Activated naive CD4-positive, alpha-beta T cell treated with Interleukin-2 at 50 U/mL for 16 hours (primary cell): ENCODE measurements at places on chromosomes 1 and 21.

DNA sequence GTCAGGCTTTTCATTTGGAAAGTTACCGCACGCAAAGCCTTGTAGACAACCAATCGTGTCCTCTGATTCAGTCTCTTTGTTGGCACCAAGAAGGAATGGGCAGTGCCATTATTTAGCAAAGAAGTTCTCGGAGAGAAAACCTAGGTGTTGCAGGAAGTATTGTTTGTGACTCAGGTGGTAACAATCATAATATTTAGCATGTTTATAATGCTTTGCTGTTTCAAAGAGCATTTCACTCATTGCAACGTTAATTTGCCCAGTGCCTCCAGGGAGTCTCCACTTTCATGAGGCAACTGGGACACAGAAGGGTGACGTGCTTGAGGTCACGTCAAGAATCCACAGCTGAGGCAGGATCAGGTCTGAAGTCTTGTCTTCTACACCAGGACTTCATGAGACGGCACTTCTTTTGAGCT, 31.4 kb downstream of the STPG1 start:
- DNase-seq: no peak

DNA sequence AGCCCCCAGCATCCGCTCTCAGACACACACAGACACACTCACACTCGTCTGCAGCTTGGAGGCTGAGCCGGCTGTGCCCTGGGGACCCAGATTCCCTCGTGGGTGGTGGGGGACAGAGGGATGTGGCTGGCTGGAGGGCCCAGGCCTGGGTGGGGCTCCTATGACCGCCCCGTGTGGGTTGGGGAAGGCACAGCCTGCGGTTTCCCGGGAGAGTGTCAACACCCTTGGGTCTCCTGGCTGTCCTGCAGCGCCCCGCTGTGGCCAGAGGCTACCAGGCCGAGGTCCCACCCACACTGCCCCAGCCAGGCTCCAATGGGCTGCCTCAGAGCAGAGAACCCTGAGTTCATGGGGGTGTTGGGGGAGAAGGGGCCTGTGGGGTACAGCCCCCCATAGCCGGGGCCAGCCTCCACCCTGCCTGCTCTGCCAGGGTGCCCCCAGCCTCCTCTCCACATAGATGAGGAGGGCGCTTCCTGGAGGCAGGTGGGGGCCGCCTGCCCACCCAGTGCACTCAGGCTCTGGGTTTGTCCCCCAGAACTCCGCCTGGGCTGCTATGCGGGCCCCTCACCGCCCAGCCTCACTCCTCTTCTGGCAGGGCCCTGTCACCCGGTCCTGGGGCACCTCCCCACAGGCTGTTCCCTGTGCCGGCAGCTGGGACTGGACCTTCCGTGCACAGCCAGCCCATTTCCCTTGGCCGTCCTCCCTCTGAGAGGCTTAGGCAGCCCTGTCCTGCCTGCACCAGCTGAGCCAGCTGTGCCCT, at the start of gene TTC34:
Gene TTC34 (minus strand): TSS at position 159 of the 757 bp plus-strand sequence. CDS start 866 bp downstream, outside the sequence.
- peak; percentile 40 for DNase-seq

DNA sequence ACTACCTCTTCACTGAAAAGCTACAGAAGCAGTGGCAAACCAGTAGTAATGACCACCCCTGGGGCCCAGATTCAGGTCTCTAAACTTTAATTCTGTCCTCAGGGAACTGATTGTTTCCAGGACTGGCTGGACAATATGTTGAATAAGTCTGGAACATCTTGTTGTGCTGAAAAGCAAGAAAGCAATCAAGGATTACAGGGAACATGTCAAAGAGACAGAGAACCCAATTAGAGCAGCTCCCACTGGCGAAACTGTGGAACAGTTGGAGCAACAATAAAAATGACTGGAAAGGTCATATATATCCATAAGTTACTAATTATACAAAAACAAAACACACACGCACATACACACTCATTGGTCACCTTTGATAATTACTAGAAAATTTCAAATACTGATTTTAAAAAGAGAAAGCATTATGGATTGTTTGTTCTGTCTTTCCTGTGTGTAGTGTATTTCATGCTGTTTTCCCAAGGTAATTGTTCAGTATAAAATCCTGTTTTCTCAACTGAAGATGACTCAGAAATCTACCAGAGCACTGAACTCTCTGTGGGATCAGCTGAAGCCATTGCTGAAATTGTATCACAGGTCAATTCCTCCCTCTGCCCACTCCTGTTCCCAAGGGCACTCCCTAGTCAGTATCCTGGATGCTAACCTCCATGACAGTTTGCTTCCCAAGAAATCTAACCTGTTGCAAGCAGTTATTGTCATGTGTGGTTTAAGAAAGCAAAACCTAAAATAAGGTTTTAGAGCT, 83.6 kb upstream of the RGS1 start:
- DNase-seq: no peak

DNA sequence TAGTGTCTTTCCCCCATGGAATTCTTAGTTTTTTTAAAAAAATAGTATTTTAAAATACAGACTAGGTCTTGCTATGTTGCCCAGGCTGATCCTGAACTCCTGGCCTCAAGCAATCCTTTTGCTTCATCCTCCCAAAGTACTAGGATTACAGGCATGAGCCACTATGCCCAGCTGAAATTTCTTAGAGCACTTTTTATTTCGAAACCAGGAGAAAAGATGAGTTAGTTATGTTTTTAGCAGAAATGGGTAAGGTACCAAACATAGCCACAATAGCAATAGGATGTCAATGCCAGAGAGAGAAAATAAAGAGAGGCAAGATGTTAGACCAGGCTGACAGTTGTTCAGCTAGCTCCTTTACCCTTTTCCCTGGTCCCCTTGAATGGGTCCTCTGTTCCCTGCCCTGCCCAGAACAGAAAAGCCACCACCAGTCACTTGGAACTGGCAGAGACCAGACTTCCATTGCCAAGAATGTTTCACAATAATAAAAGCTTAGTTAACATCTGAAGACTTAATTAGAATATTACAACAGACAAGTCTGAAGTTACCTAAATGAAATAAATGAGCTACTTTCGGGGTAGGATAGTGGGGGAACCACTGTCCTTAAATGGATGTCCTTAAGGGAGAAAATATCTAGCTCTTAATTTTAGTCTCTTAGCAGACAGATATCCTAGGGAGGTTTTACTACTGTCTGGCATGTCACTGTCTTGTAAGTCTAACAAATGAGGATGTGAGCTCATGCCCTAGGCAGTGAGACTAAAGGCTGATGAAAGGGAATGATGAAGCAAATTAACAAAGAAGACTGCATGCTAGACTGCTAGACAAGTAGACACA, 54.3 kb downstream of the ABL2 start:
- no peak for DNase-seq

GRCh38 chr1:59737638-59738037, 77.1 kb upstream of the HOOK1 start:
- DNase-seq: no peak

DNA sequence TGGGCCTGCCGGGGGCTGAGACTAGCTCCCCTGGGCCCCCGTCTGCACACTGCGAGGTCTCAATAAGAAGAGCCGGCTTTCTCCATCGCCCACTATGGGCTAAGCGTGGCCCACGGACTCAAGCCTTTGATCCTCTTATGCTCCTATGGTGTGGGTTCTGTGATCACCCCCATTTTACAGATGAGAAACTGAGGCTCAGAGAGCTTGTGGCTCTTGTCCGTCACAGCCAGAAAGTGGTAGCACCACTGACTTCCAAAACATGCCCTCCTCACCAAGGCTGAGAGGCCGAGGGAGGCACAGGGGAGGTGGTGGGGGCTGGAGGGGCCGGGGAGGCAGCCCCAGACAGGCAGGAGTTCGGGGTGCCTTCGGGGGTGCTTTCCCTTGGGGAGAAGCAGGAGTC, 39.0 kb upstream of the CASZ1 start:
- DNase-seq: no peak

- peak; percentile 88 for DNase-seq
These were observed 575 bp downstream of the PCNT start for GRCh38 chr21:46324390-46325072.

DNA sequence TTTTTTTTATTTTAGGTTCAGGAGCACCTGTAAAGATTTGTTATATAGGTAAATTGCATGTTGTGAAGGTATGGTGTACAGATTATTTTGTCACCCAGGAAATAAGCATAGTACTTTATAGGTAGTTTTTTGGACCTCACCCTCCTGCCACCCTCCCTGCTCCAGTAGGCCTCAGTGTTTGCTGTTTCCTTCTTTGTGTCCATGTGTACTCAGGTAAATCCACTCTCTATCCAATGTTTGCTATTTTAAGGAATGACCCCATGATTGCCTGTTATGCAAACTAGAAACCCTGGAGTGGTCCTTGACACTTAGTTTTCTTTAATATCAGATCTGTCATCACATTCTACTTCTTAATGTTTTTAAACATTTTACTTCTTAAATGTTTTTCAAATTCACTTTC, 33.9 kb downstream of the LHX9 start:
- DNase-seq: no peak

DNA sequence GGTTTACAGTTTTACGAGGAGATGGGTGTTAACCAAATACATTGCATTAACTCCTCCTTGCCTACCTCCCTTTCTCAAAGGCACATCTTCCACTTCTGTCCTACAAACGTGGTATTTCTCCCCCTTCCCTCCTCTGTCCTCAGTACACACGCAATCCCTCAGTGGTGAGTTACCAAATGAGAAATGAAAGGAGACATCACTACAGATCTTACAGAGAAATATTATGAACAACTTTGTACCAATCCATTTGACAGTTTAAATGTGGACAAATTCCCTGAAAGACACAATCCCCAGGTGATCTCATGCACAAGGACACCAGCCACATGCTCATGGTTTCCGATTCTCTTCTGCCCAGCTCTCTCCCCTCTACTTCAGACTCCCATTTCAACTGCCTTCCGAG, 6.4 kb downstream of the LACTBL1 start:
- no peak for DNase-seq

- no peak for DNase-seq
These were observed 3.4 kb downstream of the SPATC1L start for GRCh38 chr21:46180778-46181391.

- DNase-seq: no peak
These were observed 465.2 kb downstream of the AJAP1 start for GRCh38 chr1:5119366-5120234.

DNA sequence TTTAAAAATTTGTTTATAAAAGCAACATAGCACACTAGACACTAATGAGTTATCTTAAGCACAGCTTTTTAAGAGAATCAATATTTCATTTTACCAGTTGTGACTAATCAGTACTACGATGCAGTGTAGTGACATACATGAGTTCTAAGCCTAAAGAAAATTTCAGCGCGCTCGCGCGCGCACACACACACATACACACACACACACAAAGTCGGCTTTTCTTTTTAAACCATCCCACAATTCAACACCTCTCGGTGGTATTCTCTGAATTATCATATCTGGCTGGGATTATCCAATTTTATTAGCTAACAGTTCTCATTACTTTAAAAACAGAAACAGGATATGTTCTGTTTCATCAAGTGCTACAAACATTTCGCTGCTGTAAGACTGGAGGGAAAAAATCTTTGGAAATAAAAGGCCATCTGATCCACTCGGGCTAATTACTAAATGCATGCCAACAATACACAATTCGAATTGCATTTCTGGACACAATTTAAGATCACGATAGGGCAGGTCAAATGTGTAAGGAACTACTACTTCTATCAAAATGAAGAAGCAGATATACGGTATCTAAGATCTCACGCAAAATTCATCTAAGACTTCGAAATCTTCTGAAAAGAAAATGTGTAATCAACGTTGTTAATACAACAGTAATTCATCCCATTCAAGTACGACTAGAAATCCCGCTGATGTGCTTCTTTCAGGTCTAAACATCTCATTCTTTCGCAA, 1.2 kb downstream of the TUT4 start:
- DNase-seq: peak; percentile 51

DNA sequence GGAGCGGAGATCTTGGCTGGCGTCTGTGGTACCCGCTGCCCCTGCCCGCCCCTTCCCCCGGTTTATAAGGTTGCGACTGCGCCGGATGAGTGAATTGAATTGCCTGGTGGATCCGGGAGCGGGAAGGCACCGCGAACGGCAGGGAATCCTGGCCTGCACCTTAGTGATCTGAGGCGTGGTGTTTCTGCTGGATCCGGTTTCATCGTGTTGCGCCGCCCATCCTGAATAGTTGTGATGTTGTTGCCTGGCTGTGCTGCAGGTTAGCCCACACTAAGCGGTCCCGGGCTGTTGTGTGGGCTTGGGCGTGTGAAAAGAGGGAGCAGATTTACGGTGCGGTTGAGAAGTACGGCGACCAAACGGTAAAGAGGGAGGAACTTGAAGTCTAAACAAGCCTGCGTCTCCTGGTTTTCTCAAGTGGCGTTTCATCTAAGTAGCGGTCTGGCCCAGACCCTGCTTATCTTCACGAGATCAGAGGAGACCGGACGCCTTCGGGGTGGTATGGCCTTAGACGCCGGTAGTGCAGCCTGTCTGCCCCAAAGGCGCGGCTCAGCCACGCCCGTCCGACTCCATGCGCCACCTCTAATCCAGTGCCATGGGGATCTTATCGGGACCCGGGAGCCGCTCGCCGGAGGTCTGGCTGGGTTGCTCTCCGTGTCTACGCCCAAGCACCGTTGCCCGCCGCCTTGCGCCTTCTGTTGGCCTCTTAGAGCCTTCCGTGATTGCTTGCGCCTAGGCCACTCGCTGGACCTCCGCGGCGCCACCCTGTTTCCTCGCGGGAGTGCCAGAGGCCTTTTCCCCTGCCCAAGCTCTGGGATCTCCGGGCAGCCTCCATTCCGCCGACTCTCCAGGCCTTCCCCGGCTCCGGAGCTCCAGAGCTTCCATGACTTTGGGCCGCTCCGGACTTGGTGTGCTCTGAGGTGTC, 87.5 kb upstream of the RHOU start:
- DNase-seq: peak; percentile 16

DNA sequence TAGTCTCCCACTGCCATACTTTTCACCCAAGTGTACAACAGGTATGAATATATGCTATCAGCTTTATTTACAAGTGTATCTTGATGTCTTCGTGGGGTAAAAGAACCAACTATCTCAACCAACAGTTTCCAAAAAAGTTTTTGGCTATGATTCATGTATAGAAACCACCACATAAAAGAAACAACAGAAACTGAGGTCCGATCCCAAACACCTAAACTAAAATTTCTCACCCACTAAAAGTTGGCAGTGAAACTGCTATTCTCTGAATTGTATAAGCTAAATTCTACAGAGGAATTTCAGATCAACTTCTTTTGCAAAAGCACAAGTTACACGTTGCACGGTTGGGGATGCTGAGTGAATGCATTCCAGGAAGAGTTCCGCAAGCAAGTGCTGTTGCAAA, 5.0 kb upstream of the KCNE1 start:
- DNase-seq: no peak
